ENCODE measurements at places on chromosomes 3 and 15.

- DNase-seq: no peak
Measured at GRCh38 chr3:160210341-160210740, 14.9 kb upstream of the C3orf80 start.

- no peak for DNase-seq
Measured at GRCh38 chr3:123688241-123688747, 103.4 kb upstream of the HACD2 start.

- DNase-seq: no peak
Measured at GRCh38 chr15:33282226-33283020, 28.3 kb upstream of the RYR3 start.

DNA sequence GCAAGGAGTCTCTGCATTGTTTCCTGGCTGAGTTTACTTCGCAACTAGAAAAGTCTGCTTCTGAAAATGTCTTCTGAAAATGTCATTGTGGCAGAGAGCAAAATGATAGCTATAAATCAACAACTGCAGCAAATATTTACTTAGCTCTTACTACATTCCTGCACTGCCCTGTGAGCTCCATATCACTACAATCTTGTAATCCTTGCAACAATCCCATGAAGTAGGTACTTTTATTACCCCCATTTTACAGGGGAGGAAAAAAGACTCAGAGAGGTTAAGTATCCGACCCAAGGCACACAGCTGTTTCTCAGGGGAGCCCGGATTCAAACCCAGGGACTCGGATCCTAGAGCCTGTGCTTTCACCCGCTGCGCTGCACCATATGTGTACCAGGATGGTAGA, 34.2 kb upstream of the SPTBN5 start:
- no peak for DNase-seq

DNA sequence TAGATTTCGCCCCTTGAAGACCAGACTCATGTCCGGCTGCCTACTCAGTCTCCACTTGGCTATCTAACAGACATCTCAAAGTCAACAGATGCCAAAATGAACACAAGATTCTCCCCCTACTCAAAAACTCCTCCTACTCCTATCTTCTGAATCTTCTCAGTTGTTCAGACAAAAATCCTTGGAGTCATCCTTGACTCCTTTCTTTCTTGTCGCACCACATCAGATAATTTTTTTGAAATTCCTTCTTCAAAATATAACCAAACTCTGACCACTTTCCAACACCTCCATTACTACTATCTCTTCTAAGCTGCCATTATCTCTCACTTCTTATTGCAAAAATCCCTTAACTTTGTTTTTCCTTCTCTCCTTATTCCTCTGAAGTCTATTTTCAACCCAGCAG, 141.9 kb upstream of the SLC7A14 start:
- no peak for DNase-seq

- DNase-seq: no peak
Measured at GRCh38 chr3:150149651-150150051, 179.0 kb upstream of the PFN2 start.

- no peak for DNase-seq
Measured at GRCh38 chr3:133374708-133375402, 25.0 kb upstream of the BFSP2 start.

- no peak for DNase-seq
Measured at GRCh38 chr3:122691195-122691594, 10.6 kb downstream of the PARP14 start.

DNA sequence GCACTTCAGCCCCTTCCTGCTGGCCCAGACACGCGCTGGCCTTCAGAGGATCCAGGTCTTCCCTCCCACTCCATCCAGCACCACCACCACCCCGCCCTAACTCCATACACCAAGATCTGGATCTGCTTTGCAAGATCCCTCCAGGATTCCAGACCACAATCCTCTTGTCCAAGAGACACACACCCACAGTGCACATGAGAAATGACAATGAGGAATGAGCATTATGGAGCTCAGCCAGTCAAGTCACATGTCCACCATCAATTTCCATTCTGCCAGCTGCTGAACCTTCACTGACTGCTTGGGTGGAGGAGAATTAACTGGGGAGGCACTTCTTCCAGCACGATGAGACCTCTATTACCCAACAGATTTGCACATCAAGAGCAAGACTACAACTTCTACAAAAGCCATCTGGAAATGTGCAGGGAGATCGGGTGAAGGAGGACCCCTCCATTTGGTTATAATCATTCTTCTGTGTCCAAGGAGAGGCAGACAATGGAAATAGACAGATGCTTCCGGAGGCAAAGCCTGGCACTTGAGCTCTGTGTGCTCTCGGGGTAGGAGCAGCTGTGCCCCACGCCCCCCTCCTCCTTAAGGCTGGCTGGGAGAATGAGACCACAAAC, 12.3 kb upstream of the SPATA12 start:
- DNase-seq: peak; percentile 73

DNA sequence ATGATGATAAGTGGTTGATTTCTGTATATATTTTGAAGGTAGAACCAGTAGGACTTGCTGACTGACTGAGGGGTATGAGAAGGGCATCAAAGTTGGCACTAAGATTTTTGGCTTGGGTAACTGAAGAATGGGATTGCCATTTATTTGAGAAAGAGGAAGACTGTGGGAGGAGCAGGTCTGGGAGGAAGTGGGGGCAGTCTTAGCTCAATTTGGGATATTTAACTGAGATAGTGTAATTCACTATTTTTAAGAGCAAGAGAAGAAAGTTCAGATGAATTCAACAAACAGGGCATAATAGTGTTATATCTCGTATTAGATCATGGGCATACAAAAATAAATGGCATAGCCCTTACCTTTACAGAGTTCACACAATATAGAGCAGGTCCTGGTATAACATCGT, 1.7 kb downstream of the BUB1B start:
- DNase-seq: no peak

- DNase-seq: no peak
Measured at GRCh38 chr3:115089481-115089880, 57.6 kb downstream of the ZBTB20 start.

DNA sequence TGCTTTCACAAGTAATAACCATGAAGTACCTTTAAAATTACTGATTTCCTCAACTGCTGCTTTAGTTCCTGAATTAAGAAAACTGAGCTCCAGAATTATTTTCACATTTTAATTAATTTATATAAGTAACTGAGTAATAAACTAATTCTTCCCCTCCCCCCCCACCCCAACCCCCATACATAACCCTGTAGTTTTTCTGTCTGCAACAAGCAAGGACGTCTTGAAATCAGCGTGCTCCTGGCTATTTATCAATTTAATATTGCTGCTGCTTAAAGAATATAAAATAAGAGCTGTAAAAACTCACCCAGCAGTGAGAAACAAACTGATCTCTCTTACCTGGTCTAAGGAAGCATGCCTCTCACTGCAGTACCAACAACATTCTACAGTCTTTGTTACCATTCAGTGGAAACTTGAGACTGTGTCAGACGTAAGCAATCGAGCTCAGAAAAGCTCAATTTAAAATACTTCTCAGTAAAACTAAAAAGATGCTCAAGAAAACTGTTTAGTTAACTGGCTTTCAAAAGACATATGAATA, 121.0 kb downstream of the TFDP2 start:
- peak; percentile 41 for DNase-seq

- no peak for DNase-seq
Measured at GRCh38 chr3:57772251-57772650, 16.1 kb downstream of the SLMAP start.

DNA sequence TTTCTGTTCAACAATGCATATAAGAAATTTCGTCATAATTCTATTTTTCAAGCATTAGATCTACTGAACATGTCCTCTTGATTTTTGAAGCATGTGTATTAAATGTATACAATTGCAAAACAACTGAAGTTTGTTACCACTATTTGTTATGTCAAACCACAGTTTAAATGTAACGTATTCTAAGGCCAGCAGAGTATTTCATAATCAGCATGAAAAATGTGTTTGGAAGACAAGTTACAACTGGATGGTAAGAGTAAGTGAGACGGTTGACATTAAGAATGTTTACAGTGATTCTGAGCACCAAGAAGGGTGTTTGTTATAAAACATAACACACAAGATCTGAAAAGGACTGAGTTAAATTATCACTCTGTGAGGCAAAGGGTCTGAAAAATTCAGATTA, 738.4 kb downstream of the PLOD2 start:
- no peak for DNase-seq

DNA sequence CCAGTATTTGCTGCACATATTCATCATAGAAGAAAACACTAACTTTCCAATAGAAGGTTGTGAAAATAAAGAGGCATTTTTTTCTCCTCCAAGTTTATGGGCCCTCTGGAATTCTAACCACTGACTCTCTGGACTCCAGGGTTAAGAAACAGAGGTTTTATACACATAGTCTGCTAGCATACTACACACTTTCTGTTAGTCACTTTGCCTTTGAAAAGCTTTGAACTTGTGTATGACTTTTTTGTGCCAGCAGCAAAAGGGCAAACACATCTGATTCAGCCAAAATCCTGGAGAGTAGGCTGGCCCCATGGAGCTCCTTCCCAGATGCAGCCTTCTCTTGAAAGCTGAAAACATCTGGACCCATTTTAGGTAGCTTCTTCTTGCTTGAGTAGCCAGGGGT, 6.2 kb downstream of the ZIC4 start:
- DNase-seq: no peak

DNA sequence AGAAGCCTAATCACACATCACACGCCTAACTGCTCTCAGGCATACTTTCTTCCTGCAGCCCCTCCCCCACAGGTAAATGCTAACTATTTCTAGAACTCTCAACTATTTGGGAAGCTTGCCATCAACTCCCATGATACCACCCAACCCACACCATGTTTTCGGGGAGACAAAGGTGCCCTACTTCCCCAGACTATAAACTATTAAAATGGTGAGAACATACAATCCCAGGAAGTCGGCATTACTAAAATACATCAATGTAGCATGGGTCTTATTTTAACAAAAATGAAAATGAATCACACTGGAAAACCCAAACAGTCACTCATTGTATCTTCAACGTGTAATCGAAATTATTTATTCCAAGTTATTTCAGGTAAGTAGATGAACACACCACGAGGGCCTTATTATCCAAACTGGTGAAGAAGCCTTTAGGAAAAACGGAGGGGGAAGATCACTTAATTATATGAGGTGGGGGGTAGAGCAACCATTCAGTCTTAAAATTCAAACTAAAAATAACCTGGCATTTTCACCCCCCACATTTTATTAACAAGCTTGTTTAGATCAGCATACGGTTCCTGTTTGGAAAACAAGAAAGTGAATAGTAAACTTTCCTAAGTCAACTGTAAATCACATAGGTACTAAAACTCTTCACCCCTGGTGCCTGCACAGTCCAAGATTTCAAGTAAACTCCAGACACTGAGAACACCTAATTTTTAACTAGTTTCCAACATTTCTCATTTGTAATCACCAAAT, 1.9 kb downstream of the TBL1XR1 start:
- no peak for DNase-seq

DNA sequence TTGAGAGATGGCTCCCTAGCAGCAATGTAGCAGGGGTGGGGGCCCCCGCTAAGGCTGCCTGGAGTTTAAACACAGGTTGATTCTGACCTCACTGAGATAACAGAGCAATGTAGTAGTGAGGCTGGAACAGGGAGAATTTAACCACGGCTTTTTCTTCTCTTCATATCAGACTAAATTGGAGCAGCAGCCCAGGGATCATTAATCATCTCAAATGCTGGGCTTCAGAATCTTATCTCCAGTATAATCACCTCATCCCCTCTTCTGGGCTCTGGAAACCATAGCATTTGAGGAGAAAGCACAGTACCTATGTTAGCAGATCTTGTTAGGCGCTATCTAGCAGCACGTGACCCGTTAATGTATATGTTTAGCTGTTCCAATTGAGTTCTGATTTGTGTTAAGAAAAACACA, 25.4 kb upstream of the DET1 start:
- DNase-seq: no peak

- no peak for DNase-seq
Measured at GRCh38 chr15:52657338-52657737, 21.9 kb downstream of the ATOSA start.

DNA sequence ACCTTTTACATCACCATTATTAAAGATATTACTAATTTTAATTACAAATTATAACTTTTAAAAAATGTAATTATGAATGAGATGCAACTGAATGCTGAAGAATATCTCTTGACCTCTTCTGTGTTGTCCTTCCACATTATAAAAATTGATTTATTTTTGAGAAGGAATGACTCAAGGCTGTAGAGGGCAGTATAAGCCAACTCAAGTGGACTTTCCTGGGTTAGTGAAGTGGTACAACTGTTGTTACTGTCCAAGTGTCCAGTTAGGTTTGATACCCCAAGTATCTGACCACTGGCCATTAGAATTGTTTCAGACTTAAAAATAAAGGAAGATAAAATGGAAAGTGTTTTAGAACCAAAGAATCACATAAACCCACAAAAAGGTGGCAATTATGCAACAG, 51.9 kb downstream of the BBX start:
- DNase-seq: no peak

DNA sequence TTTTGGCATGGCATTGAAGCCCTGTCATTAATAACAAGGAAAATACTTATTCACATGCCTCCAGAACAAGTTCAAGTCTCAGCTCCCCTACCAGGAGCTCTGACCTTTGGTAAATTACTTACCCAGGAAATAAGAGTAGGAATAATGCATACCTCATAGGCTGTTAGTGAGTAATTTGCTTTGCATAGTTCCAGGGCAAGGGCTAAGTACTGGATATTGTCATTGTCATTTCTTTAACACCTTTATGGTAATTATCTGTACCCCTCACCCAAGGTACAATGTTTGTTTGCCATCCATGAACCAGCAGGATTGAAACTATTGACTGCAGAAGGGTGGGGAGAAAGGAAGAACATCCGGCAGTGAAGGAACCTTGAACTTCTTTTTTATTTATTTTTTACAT, 148.5 kb downstream of the SOX2 start:
- DNase-seq: no peak

DNA sequence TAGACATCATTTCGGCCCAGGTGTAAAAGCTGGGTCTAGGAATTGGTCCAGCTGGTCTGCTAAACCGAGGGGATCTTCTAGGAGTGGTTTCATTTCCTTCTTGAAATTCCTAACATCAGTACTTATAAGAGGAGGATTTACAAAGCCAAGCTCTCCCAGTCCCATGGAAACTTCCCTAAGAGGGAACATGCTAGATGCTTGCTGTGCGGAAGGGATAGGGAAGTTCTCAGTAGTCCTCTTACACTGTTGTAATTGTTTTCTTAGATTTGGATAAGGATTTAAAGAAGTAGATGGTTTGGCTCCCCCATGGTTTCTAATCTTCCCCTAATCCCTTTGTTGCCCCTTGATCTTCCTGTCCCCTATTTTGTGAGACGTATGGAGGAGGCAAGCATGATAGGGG, 89.7 kb upstream of the XCR1 start:
- DNase-seq: no peak

DNA sequence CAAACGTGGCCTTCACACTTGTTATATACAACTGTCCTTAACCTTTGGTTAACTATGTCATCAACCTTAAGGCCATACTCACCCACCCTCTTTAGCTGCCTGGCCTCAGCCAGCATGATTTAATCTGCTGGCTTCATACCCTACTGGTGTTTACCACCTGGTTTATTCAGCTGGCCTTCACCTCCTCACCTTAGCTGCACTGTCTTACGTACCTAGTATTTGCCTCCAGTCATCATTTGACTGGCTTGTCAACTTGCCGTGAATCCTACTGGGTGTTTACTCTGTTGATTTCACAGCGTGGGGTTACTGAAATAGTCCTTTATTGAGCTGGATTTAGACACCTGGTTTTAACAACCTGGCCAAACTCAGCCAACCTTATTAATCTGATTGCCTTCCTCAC, 102.8 kb downstream of the IL12A start:
- DNase-seq: no peak

GRCh38 chr3:11712646-11713045, 68.9 kb upstream of the VGLL4 start:
- DNase-seq: no peak

GRCh38 chr3:58829321-58830000, 162.9 kb upstream of the FAM3D start:
- no peak for DNase-seq

- DNase-seq: peak; percentile 68
Measured at GRCh38 chr15:57031605-57032004, 113.2 kb downstream of the TCF12 start.
